ENCODE measurements at places on chromosomes 4 and X. TPM values are rescaled to one million over a fixed set of nuclear protein-coding genes. Genes with fewer than 3 reads are reported as not detected.

MAB21L2 gene
- 0.14 TPM for total RNA-seq

TDO2 gene
- total RNA-seq: 0.09 TPM

PAGE2B gene
- total RNA-seq: 17.3 TPM

SPACA5 gene
- not detected for total RNA-seq

HTATSF1 gene
- total RNA-seq: 63.9 TPM

HMX1 gene
- 5.3 TPM for total RNA-seq

RTL3 gene
- total RNA-seq: not detected

SUPT20HL2 gene
- 10.5 TPM for total RNA-seq

PLP1 gene
- 2.9 TPM for total RNA-seq

GABRQ gene
- total RNA-seq: not detected

GPR143 gene
- total RNA-seq: 2.4 TPM

CENPVL1 gene
- 3.0 TPM for total RNA-seq

GUCY1A1 gene
- total RNA-seq: 49.8 TPM

STEEP1 gene
- total RNA-seq: 33.4 TPM

GAGE2A gene
- not detected for total RNA-seq

TSPAN6 gene
- total RNA-seq: 34.9 TPM

SCRG1 gene
- 15.1 TPM for total RNA-seq

SLC2A9 gene
- total RNA-seq: 15.3 TPM

DCAF8L2 gene
- not detected for total RNA-seq

FGF2 gene
- total RNA-seq: 4.4 TPM

ATP2B3 gene
- total RNA-seq: 0.85 TPM

C4orf51 gene
- total RNA-seq: not detected

SSX4 gene
- not detected for total RNA-seq

NAP1L2 gene
- 4.5 TPM for total RNA-seq

TREX2 gene
- total RNA-seq: 5.8 TPM

TCP11X2 gene
- not detected for total RNA-seq

MSANTD1 gene
- total RNA-seq: 4.4 TPM

TRAM1L1 gene
- total RNA-seq: 5.3 TPM

All from prostate gland (tissue), 2 donors.